ENCODE measurements at places on chromosomes 12 and 14.

DNA sequence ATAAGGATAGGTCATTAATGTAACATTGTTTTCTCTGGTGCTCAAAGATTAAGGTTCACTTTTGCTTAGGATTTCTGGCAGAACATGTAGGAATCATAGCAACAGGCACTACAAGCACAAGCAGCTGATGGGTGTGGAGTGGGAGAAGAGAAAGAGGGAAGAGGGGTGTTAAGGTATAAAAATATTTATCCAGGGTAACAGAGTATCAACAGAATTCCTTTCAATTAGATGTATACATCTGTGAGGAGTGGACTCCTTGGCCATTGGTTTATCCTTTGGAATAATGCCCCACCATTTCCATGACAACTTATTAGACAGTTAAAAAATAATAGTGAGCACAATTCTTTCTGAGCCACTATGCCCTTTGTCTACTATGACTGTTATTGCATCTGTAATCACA, 388.3 kb upstream of the DDHD1 start:
- no peak for DNase-seq

- DNase-seq = no peak
Measured at GRCh38 chr14:67071506-67071905, 117.7 kb upstream of the GARIN2 start.

DNA sequence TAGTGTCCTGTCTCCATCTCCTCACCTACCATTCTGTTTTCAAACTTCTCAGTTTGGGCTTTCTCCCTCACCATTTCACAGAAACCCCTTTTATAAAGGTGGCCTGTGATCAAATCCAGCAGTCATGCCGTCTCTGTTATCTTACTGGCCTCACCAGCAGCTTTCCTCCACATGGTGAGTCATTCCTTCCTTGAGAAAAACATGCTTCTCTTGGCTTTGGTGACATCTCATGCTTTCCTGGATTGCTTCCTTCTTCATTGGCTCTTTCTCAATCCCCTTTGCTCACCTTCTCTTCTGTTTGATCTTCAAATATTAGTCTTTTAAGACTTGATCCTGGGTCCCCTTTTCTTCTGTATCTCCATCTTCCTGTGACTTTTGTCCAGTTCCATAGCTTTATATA, 164.9 kb downstream of the ANO4 start:
- DNase-seq = peak; percentile 68

DNA sequence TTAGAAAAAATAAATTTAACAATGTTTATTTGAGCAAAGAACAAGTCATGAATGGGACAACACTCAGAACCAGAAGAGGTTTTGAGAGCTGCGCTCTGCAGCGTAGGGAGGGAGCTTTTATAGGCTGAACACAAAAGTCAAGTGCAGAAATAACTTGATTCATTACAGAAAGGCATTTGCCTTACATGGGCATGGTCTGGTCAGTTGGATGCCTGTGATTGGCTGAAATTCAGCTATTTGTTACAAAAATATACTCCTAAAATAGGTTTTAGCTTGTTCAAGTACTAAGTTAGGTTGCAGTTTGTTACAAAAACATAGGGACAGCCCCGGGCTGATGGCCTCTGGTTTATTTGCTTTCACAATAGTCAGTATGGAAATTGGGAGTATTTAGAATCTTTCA, 118.0 kb downstream of the NUAK1 start:
- no peak for DNase-seq

DNA sequence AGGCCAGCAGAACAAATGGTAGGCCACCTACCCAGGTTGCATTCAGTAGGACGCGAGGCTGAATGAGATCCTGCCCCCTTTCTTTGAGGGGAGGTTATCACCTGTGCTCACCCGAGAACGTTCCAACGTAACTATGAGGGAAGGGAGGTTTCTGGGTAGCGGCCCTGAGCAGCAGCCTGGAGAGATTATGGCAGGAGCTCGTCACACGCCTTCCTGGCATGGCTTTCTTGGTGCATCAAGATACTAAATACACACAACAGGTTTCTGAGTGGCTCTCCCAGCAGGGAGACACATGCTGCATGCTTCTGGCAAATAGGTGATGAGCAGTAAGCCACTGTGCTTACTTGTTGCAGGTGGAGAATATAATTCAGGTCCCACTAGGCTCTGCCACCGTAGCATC, 147.7 kb downstream of the CALM1 start:
- no peak for DNase-seq

DNA sequence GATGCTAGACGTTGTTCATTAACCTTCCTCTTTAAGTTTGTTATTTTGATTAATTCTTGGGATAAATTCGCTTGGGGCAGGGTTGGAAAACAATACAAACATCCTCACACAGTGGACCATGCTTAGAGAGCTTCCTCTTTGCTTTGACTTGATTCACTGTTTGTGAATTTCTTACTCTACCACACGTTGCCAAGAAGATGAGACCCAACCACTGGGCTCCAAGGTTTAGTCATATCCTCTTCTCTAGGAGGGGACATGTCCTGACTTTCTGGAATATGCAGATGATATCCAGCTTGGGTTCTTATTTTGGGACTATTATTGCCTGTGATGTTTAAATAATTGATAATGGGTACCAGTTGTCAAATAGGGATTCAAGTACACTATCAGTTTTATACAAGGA, 428.2 kb downstream of the ATP23 start:
- peak; percentile 68 for DNase-seq

DNA sequence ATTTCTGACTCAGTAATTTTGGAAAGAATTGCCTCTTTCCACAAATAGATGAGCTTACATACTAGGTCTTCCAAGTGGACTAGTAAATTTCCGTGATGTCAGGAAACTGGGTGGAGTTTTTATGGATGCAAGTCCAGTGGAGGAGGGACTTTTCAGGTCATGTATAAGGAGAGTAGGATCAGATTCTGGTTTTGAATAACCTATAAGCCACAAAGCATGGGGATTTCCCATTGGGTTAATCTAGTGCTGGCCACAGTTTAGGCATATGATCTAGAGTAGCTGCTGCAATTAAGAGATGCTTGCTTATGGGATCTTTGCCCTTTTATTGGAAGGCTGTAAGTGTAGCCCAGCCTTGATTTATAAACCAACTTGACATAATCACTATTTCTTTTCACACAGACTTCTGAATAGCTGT, 33.8 kb downstream of the STK38L start:
- DNase-seq = peak; percentile 48

- DNase-seq = peak; percentile 36
Measured at GRCh38 chr12:76588881-76589565, 29.5 kb upstream of the OSBPL8 start.

DNA sequence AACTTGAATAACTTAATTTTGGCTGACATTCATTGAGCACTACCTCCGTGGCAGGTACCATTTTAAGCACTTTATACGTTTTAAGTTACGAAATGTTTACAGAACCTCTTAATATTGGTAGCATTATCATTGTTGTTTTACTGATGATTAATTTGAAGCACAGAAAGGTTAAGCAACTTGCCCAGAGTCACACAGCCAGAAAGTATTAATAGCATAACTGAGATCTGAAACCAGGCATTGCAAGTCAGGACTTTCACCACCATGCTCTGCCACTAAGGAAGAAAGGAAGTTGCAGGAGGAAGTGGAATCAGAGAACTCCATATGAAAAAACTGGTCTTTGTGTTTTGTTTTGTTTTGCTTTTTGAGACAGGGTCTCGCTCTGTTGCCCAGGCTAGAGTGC, 28.2 kb upstream of the BCAT1 start:
- no peak for DNase-seq

- no peak for DNase-seq
Measured at GRCh38 chr12:3935078-3935477, 61.9 kb upstream of the PARP11 start.

- no peak for DNase-seq
Measured at GRCh38 chr12:100105661-100106060, 37.0 kb downstream of the BLTP3B start.

GRCh38 chr12:6040815-6041214, 83.7 kb downstream of the VWF start:
- no peak for DNase-seq

- DNase-seq = no peak
Measured at GRCh38 chr14:25396128-25396527, 346.2 kb upstream of the STXBP6 start.

- DNase-seq = no peak
Measured at GRCh38 chr12:50806176-50806575, 36.5 kb upstream of the TMPRSS12 start.

- no peak for DNase-seq
Measured at GRCh38 chr14:31712244-31713127, 151.3 kb downstream of the NUBPL start.

DNA sequence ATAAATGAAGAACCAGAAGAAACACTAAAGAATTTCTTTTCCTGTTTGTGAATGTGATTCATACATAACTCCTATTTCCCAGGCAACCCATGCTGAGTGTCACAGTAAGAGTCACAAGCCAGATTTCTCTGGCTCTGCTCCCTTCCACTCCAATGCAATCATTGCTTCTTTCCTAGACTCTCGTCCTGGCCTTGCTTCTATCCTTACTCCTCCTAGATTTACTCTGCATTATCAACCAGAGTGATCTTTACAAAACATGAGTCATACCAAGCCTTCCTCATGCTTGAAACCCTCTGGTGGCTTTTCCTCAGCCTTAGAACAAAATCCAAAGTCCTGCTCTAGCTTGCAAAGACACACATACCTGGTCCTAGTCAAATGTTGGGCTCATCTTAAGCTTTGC, 13.3 kb downstream of the IL22 start:
- peak; percentile 89 for DNase-seq

DNA sequence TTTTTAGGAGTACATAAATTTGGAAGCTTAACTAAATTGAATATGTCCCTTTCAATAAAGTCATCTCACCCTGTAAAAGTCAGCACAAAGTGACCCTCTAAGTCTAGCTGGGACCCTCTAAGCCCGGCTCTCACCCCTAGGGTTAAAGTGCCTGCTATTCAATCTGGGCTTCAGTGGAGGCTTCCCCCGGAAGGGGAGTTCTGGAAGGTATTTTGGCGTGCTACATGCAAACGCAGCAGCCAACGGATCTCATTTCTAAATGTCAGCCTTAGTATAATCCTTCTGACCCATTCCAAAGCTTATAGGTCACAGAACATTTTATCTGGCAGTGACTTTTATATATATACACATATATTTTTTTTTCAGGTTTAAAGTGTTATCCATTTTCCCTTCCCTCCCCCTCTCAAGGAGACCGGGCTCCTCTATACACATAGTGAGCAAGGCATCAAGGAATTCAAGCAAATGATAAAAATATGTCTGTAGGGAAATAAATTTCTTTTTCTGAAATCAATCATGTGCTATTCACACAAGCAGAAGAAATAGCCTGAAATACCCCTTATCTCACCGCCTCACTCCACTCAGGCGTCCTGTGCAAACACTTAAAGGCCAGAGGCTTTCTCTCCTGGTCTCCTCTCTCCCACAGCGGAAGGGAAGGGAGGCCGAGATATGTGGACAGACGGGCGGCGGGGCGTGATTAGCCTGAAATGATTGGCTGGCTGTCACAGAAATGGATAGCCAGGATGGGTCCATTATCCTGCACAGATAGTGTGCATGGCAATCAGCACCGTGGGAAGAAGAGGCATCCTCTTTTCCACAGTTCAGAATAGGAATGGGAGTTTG, 301.7 kb downstream of the GALC start:
- no peak for DNase-seq

GRCh38 chr12:10241727-10242126, 29.1 kb downstream of the GABARAPL1 start:
- no peak for DNase-seq

DNA sequence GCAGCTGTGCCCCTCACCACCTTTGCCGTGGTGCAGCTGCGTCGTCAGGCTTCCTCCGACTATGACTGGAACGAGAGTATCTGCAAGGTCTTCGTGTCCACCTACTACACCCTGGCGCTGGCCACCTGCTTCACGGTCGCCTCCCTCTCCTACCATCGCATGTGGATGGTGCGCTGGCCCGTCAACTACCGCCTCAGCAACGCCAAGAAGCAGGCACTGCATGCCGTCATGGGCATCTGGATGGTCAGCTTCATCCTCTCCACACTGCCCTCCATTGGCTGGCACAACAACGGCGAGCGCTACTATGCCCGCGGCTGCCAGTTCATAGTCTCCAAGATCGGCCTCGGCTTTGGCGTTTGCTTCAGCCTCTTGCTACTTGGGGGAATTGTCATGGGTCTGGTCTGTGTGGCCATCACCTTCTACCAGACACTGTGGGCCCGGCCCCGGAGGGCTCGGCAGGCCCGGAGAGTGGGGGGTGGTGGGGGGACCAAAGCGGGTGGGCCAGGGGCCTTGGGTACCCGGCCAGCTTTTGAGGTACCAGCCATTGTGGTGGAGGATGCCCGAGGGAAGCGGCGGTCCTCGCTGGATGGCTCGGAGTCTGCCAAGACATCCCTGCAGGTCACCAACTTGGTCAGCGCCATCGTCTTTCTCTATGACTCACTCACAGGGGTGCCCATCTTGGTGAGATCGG, 2.6 kb downstream of the GPR162 start:
- no peak for DNase-seq

- DNase-seq = no peak
Measured at GRCh38 chr12:28578833-28579252, 388.6 kb downstream of the CCDC91 start.

DNA sequence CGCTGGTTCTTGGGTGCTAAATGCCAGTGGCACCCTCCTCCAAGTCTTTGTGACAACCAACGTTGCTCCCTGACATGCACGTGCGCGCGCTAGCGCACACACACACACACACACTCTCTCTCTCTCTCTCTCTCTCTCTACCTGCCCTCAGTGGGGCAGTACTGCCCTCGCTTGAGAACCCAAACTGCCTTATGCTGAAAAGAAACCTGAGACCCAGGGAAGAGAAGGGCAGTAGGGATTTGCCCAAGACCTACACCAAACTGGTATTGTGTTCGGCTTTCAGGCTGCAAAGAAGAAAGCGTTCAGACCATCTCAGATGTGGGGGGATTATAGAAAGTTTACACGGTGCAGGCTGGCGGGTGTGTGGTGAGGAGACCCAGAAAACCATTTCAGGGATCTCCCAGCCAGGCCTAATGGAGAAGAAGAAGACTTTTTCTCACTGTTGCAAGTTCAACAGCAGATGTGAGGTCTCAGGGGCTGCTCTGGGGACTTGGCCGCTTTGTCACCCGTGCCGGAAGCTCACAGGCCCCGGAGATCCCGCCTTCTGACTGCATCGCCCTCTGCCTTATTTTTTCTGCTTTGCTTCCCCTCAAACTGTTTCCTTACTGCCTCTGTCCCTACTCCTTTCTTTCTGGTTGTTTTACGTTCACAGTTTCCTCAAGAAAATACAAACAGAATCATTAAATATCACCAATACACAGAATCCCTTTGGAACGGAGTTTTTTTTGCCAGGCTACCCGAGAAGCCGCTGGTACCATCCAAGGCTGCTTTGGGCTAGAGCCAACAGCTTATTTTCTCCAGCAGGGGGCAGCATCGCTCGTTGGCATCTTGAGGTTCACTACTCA, 82.4 kb downstream of the PPM1A start:
- peak; percentile 61 for DNase-seq

DNA sequence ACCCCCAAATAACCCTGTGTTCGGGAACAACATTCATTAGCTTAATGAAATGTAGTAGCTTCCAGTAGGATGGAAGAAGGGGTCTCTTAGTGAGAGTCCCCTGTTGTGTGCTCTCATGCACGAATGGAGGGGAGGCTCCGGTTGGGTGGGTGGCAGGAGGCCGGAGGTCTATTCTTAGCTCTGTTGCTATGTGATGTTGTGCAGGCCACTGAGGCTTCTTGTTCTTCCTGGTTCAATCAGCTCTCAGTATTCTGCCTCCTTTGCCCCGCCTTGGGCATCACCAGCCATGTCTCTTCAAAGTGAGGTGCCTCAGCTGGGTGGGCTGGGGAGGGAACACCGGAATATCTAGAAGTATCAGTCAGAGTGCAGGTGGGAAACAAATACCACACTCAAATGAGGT, 50.8 kb downstream of the KCNA1 start:
- no peak for DNase-seq

All from ELR (cell line).